Hindlimb muscle (tissue), 1 donor: ENCODE measurements at places on chromosomes 11 and 22. TPM values are rescaled to one million over a fixed set of nuclear protein-coding genes. Genes with fewer than 3 reads are reported as not detected.

Gene HIRA
- 20.2 TPM for polyA plus RNA-seq

Gene SEC14L6
- polyA plus RNA-seq: 0.19 TPM

Gene OR2AT4
- 0.06 TPM for polyA plus RNA-seq

Gene APOA4
- polyA plus RNA-seq: not detected

- DNase-seq: no peak
Measured at GRCh38 chr11:72179049-72179803, 12.7 kb upstream of the FOLR1 start.

Gene SMIM38
- polyA plus RNA-seq: 0.12 TPM

Gene SORL1
- 3.3 TPM for polyA plus RNA-seq

- DNase-seq: peak; percentile 40
Measured at GRCh38 chr11:122720107-122720881, 64.8 kb downstream of the UBASH3B start.

GRCh38 chr11:44029977-44030911 is 17.5 kb upstream of the ACCSL start:
- DNase-seq: peak; percentile 40

Gene SPTBN2
- 24.3 TPM for polyA plus RNA-seq

- DNase-seq: peak; percentile 78
Measured at GRCh38 chr11:15569305-15570025, 454.7 kb downstream of the INSC start.

Gene RHOD
- 13.7 TPM for polyA plus RNA-seq

Gene TPBGL
- 0.30 TPM for polyA plus RNA-seq

Gene KRTAP5-9
- not detected for polyA plus RNA-seq

Gene CARNS1
- 87.1 TPM for polyA plus RNA-seq

DNA sequence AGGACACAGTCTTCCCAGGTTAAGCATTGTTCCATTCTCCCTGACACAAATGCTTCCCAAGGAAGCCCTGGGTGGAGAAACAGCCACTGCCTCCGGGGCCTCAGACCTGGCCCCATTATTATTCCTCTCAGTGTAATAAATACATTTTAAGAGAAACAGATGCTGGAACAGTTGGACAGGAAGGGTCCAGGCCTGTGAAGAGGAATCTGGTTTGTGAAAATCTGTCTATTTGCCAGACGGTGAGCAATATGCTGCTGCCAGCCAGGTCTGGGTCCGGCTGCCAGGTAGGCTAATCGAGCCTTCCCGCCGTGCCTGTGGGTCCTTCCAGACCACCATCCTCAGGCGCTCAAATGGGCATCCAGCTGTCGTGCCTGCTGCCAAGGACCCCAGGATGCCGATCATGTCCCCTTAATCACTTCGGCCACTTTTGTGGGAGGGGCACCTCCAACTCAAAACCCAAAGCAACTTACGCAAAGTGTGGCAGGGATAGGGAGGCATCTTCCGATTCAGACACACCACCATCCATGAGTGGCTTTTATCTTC is 528.4 kb downstream of the MIAT start:
- no peak for DNase-seq

- DNase-seq: no peak
Measured at GRCh38 chr11:77267962-77268361, 33.5 kb downstream of the GDPD4 start.

Gene DBX1
- 8.0 TPM for polyA plus RNA-seq
